Neural crest cell (in vitro differentiated cells): ENCODE measurements at places on chromosomes 4 and X. TPM values are rescaled to one million over a fixed set of nuclear protein-coding genes. Genes with fewer than 3 reads are reported as not detected.

The CT45A1 gene
- not detected in 2 replicates for total RNA-seq

The SLC34A2 gene
- not detected in 2 replicates for total RNA-seq

GRCh38 chr4:41280010-41280409 is 23.3 kb downstream of the UCHL1 start:
- DNase-seq = no peak

The FUNDC1 gene
- total RNA-seq = 18.3 and 19.4 TPM in 2 replicates

DNA sequence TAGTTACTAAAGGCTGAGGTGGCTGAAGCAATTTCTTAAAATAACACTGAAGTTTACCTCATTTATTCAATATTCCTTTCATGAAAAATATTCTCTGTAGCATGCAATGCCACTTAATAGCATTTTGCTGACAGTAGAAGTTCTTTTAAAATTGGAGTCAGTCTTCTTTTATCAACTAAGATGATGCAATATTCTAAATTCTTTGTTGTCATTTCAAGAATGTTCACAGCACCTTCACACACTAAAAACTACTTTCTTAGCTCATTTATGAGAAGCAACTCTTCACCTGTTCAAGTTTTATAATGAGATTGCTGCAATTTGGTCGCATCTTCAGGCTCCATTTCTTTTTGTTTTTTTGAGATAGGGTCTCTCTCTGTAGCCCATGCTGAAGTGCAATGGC is 48.8 kb downstream of the ANAPC10 start:
- no peak for DNase-seq

DNA sequence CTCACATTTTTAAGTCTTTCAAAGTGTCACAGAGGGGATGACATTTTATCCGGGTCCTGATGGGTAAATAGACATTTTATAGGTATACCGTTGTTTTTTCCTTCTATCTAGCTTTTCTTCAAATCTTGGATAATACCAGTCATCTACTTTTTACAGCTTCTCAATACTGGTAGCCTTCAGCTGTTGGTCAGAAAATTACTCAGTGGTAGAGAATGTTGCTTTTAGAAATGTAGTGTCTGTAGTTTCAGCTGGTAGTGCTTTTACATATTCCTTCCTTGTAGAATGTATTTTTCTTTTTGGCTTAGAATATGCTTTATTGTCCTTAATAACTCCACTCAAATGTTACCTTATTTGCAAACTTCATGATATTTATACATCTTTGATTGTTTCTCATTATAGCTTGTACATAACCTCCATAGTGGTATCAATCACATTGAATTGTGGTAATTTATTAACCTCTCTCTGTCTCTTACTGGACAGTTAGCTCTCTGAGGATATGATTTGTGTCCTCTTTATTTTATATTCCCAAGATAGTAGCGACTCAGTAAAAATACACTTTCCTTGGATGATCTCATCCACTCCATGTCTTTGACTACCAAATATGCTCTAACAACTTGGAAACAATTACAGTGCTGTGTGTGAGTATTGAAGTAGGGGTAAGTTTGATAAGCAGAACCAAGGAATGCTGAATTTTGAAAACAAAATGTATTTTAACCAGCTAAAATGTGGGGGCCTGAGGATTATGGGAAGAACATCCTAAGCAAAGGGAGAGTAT is 53.8 kb downstream of the RAP1GDS1 start:
- no peak for DNase-seq

The PAGE2 gene
- total RNA-seq = not detected in 2 replicates

The GPRASP1 gene
- total RNA-seq = 4.9 and 5.6 TPM in 2 replicates

DNA sequence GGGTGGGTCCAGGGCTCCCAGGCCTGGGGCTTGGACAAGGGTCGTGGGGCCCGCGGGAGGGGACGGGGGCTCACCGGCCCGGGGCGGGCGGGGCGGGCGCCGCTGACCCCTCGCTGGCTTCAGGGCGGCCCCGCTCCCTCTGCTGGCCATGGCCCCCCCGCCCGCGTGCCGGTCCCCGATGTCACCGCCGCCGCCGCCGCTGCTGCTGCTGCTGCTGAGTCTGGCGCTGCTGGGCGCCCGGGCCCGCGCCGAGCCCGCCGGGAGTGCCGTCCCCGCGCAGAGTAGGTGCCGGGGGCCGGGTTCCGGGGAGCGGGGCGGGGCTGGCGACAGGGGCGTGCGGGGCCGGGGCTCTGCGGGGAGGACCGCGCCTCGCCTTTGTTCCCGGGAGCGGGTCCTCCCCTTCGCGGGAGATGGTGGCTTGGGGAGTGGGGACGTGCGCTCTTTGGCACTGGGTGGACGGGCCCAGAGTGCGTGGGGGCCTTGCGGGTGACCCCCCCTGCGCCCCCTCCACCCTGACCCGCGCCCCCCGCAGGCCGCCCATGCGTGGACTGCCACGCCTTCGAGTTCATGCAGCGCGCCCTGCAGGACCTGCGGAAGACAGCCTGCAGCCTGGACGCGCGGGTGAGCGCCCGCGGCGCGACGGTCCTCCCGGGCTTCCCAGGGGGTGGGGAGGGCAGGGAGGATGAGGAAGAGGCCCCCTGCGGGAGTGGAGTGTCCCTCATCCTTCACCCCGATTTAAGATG is 16.8 kb upstream of the NAT8L start:
- DNase-seq = no peak

DNA sequence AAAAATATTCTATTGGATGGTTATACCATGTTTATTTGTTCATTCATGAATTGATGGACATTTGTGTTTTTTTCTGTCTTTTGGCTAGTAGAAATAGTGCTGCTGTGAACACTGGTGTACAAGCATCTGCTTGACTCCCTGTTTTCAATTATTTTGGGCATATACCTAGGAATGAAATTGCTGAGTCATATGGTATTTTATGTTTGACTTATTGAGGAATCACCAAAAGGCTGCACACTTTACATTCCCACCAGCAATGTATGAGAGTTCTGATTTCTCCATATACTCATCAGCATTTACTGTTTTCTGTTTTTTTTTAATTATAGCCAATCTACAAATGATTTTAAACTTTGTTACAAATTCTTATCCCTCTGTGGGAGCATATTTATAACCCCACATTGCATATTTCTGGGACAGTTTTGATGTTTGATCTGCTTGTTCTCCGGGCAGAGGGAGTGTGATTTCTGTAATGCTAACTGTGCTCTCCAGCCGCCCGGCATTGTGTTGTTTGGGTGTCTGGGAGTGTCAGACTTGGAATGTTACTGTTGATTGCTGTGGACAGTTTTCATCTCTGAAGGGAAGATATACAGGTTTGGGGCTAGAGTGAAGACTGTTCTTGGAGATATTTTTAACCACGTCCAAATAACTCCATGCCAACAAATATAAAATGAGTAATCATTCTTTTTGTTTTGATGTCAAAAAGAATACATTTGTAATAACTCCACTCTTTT is 60.5 kb upstream of the PGRMC2 start:
- no peak for DNase-seq

The ADH6 gene
- not detected in 2 replicates for total RNA-seq

DNA sequence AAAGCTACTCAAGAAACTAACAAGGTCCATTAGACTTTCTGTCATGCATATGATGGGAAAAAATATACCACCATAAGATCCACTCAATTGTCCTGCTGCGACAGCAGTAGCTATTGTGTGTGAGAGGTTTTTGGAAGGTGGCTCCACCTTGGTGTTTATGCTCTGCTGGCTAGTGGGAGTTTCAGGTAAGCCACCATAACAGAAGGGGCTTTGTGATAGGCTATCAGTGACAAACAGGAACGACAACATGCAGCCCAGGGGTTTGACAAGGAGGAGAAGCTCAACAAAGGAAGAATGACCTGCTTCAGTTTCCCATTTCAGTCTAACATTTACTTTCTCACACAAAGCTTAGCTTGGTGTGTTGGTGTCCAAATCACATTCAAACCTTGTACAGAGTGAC is 182.6 kb downstream of the ATOH1 start:
- no peak for DNase-seq

The NAT8L gene
- total RNA-seq = 18.8 and 19.5 TPM in 2 replicates

The DUSP9 gene
- 1.7 TPM in 2 replicates for total RNA-seq

The TCEAL6 gene
- not detected in 2 replicates for total RNA-seq

GRCh38 chrX:39899856-39900776 is 197.6 kb downstream of the BCOR start:
- no peak for DNase-seq

DNA sequence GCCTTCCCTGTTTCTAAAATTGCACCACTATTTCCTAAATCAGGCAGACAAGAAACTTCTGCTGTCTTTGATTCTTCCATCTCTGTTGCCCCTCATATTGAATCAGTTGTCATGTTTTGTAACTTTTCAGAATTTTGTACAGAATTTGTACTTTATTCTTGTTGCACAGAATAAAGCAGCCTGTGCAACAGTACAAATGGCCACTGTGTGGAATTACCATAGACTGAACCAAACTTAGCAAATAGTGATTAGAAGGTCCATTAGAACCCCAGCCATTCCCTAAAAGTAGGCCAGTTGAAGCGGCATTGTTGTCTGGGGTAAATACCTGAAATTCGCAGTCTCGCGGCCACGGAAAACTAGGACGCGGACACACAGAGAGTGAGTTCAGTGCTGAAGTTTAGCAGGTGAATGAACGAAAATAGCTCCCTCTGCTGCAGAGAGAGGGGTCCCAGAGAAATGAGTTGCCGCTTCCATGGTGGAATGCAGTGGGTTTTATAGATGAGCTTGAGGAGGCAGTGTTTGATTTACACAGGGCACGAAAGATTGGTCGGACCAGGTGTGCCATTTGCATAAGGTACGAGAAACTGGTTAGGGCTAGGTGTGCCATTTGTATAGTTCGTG is 71.8 kb downstream of the C4orf33 start:
- no peak for DNase-seq

GRCh38 chr4:10960389-10960788 is 275.8 kb upstream of the CLNK start:
- no peak for DNase-seq

DNA sequence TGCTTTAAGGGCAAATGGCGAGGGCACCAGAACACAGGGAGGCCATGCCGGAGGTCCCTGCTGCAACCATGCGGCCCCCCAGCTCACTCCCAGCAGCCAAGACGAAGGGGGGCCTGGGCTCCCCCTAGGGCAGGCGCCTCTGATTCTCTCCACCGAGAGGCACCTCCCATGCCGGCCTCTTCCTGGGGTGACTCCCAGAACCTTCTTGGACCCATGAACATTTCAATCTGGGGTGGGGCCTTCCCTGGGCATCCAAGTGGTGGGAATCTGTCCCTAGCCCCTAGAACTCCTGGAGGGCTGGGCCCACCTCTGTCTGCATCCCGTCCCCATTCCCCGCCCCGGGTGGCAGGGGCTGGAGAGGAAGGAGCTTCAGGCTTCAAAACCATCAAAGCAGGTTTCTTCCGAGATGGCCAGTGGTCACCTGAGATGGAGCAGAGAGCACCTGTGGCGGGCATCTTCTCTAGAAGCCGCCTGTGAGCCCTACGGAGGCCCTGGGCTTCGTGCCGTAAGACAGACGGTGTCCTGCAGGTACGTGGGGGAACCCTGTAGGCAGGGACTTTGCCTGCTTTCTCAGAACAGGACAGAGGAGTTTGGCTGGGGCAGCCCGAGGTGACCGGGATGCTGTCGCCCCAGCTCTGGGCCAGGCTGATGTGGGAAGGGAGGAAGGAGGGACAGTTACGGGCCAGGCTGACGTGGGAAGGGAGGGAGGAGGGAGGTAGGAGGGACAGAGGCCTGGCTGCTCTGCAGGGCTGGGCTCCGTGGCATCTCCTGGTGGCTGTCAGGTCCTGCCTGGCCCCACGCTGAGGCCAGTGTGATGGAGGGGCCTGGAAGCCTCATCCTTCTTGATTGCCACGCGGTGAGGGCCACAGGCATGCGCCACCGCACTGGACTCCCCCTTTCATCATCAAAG is 6.8 kb upstream of the SLC25A6 start:
- no peak for DNase-seq

The BCORL1 gene
- total RNA-seq = 46.2 and 53.7 TPM in 2 replicates
